ENCODE measurements at places on chromosomes 3 and 15.

- DNase-seq = no peak
Measured at GRCh38 chr3:139928708-139929505, 6.1 kb upstream of the CLSTN2 start.

DNA sequence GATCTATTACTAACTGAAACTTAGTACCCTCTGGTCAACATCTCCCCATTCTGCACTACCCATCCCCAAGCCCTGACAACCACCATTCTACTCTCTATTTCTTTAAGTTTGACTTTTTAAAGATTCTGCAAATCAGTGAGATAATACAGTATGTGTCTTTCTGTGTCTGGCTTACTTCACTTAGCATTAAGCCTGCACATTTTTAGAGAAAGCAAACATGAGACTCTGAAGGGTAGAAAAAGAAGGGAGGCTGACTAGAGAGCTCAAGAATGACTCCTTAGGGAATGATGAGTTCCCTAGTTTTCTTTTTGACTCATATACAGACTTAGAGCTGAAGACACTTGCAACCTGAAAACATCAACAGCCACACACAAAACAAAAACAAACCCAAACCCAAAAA lies 311.3 kb downstream of the SQOR start:
- no peak for DNase-seq

DNA sequence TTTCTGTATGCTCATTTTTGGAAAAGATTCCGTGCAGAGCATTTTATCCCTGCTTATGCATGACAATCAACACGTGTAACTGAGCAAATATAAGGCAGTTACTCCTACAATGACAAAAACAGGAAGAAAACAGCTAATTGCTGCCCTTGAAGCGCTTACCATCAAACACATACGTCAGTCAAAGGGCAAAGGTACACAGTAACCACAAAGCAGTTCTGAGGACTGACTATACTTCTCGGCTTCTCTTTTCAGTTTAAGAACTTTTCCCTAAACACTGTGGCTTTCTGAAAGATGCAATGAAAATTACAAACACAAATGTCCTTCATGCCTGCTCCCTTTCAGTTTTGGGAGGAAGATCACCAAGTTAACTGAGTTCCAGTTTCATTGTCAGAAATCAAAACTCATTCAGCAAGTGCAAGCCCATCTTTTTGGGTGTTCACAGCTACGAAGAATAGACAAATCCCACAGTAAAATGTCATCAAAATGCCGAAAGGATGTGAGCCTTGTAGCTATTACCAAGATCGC lies 602.8 kb downstream of the FOXP1 start:
- no peak for DNase-seq

DNA sequence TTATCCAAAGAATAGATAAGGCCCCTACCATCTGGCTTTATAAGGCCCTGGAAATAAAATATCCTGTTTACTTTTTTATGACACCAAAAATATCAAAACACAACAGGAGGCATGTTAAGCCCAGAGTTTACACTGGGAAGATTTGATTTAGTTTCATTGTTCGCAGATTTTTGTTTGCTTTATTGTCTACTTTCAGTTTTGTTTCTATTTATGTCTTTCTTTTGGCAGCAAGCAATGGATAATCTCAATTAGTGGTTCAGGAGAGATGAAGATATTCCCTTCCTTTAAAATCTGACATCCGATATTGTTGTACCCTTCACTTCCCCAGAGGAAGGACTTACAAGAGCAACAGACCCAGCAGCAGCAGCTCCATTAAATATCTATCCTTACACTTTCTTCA lies 249.4 kb upstream of the ARPP21 start:
- no peak for DNase-seq

GRCh38 chr3:15681668-15682067 lies 80.1 kb downstream of the BTD start:
- no peak for DNase-seq

GRCh38 chr3:77186728-77187127 lies 146.8 kb downstream of the ROBO2 start:
- DNase-seq = no peak

DNA sequence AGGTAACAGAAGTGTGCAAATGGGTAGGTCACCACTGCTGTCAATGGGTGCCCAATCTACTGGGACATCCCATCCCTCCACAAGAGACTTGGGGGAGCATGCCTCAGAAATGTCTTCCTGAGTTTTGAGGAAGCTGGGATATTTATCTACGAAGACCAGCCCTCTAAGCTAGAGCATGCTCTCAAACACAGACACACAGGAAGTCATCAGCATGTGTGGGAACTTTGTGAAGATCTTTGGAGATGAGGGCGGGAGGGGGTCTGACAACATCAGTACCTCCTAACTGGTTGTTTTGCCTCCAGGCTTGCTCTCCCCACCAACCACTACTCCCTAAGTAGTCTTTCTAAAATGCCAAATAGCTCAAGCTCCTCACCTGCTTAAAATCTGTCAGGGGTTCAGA lies 3.5 kb upstream of the MEF2A start:
- DNase-seq = no peak

DNA sequence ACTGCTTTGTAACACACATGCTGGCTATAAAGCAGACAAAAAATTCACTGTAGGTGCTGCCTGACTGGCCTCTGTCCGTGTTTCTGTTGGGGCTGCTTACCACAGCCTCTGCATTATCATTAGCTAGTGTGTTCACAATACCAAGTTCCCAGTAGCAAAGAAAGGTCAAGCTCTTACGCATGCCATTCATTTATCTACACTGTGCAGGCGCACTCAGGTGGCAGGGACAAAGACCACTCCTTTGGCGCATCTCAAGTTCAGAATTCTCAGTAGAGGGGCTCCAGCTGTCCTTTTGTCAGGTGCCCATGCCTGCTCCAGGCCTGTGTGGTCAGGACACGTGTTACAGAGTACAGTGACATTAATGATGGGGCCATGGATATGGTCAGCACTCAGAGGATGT lies 22.3 kb downstream of the MLH1 start:
- DNase-seq = no peak

GRCh38 chr3:48930590-48930989 lies 11.9 kb downstream of the ARIH2 start:
- no peak for DNase-seq

GRCh38 chr3:60757724-60758123 lies 493.5 kb downstream of the FHIT start:
- DNase-seq = no peak

GRCh38 chr15:89457086-89457485 lies 39.3 kb downstream of the RHCG start:
- peak; percentile 56 for DNase-seq

- DNase-seq = no peak
Measured at GRCh38 chr3:62467966-62468722, 94.8 kb upstream of the FEZF2 start.

DNA sequence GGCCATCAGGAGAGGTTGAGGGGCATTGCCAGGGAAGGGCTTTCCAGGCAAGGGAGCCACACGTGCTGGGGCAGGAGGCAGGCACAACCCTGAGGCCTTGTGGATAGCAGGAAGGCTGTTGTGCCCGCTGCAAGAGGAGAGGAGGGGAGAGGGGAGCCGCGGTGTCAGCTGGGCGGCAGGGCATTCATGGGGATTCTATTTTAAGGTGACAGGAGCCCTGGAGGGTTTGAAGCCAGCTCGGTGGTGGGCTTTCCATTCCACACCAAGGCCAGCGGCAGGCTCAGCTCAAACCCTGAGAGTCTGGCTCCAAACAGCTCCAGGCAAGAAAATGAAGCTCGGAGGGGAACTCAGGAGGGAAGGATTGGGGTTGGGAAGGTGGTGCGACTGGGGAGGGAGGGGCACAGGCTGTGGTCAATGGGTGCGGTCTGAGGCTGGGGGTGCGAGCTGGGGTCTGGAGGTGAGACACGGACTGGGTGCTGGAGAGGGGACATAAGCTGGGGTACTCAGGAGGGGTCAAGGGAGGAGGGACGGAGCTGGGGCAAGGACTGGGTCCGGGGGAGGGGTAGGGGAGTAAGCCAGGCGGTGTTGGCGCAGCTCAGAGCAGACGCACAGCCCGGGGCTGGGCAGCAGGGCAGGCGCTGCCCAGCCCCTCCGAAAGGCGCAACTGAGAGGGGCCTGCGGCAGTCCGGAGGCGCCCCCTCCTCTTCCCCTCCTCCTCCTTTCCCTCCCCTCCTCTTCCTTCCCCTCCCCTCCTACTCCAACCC lies 43.4 kb downstream of the TPRA1 start:
- no peak for DNase-seq

DNA sequence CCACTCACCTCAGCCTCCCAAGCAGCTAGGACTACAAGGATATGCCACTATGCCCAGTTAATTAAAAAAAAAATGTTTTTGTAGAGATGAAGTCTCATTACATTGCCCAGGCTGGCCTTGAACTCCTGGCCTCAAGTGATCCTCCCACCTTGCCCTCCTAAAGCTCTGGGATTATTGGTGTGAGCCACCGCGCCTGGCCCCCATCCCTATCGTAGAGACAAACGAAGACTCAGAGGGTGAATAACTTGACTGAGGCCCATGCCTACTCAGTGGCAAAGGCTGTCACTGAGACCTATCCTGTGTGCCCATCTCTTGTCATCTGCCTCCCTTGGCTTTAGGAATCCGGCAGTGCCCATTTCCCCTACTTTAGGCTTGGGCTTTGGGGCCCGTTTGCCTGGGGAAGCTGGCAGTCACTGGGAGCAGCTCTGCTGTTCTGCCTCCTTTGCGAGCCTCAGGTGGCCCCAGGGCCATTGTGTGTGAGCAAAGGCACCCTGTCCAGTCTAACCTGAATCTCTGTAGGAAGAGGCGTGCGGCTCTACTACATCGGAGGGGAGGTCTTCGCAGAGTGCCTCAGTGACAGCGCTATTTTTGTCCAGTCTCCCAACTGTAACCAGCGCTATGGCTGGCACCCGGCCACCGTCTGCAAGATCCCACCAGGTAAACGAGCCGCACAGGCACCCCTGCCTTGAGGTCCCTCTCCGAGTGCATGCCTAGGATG lies 70.1 kb downstream of the AAGAB start:
- DNase-seq = no peak

DNA sequence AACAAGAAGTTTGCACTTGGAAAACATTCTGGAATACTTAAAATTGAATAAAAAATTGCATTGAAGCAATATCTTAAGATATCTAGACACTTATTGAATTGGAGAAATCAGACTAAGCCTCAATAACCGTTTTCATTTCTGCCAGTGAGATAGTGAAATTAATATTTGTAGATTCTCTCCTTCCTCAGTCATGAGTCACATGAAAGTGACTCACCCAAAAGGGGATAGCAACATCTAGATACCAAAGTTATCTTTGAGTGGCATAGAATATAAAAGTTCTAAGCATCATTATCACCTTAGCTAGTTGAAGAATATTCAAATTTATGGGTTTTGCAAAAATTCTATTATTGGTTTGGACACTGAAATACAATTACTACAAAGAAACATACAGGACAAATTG lies 614.8 kb upstream of the ZNF717 start:
- no peak for DNase-seq

GRCh38 chr3:66989241-66989640 lies 8.9 kb upstream of the KBTBD8 start:
- DNase-seq = no peak

- DNase-seq = peak; percentile 66
Measured at GRCh38 chr3:45507820-45508317, 86.7 kb upstream of the LIMD1 start.

DNA sequence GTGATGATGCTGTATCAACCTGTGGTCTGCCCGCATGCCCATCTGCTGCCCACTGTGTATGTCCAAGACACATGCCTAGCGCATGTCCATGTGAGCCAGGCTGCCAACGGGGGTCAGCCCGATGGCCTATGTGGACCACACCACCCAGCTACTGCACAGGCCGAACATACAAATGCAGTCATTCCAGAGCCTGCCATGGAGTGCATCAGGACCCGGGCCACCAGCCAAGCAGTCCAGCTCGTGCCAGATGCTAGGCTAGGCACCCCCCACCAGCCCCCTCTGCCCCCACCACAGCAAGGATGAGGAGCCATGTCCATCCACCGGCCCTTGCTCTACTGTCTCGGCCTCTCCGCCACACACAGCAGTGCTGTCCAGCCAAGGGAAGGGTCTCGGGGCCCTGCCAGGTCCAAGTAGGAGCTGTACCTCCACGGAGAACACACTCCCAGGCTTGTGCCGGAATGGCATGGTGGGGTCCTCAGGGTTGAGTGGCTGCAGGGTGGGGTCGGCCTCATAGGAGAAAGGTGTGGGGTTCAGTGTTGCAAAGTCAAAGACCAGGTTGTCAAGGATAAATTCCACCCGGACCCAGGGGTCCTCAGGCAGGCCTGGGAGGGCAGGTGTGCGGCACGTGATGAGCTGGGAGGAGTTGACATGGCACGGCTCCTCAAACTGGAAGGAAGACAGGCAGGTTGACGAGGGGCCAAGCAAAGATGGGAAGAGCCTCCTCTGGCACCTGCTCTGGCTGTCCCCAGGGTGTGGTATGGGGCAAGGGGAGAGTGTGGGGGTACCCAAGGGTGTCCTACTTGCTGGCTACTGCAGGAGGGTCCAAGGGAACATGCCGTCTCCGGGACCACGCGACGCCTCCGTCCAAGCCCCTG lies 15.3 kb downstream of the PLXNB1 start:
- no peak for DNase-seq

DNA sequence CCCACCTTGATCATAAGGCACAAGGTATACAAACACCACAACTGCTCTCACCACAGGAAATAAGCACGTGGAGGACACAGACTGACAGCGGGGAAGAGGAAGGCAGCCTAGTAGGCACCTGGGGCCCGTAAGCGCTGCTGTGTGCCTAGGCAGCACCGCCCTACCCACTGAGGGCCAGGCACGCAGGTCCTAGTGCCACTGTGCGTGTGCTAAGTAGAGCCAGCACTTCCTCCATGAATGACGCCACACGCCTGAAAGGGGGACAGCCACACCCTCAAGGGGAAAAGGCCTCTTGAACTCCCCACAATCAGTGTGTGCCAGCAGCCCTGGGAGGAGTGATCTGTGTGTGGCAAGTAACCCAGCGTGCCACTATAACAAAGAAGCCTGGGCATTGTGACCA lies 73.0 kb downstream of the ATP1B3 start:
- DNase-seq = no peak

DNA sequence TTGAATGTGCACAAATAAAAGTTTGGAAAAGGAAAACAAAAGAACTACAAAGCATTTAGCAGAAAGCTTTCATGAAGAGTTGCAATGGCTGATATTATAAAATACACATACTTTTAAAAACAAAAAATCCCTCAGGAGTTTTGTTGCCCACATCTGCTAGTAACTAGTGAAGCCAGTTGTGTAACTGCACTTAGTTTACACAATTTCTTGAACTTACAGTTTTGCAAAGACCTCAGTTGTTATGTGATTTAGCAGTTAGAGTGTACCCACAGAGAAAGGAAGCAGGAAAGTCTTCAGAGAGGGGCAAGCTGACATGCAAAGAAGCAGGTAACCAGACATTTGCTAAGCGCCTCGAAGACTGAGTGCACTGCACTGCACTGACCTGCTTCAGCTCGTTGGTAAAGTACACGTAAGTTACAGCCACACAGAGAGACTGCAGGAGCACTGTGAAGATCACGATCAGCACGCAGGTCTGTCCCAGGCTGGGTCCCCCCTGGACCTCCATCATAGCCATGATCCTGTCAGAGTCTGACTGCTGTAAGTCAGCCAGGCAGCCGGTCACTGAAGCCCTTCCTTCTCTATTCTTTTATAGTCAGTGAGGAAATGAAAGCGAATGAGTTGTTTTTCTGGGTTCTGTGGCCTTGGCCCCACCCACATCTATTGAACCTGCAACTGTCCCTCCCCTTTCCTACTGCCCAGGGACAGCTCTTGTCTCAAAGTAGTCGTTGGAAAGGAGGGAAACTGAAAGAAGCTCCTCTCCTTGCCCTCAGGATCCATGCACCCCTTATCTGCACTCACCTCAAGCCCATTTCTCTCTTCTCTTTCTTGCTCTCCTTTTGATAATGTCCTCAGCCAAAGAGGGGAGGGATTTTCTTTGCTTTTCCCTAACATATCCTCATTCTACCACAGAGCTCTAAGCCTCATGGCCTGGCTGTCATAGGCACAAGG lies at the start of gene TNFSF10:
TSS of gene TNFSF10 (minus strand) at position 560 of the 948 bp plus-strand sequence. CDS start at position 514, 46 bp downstream.
- DNase-seq = no peak

All from EH (cell line).